ENCODE measurements at places on chromosomes 2 and 18.
A peak's percentile ranks its signal among the peaks of the same experiment; 100 is the strongest.

DNA sequence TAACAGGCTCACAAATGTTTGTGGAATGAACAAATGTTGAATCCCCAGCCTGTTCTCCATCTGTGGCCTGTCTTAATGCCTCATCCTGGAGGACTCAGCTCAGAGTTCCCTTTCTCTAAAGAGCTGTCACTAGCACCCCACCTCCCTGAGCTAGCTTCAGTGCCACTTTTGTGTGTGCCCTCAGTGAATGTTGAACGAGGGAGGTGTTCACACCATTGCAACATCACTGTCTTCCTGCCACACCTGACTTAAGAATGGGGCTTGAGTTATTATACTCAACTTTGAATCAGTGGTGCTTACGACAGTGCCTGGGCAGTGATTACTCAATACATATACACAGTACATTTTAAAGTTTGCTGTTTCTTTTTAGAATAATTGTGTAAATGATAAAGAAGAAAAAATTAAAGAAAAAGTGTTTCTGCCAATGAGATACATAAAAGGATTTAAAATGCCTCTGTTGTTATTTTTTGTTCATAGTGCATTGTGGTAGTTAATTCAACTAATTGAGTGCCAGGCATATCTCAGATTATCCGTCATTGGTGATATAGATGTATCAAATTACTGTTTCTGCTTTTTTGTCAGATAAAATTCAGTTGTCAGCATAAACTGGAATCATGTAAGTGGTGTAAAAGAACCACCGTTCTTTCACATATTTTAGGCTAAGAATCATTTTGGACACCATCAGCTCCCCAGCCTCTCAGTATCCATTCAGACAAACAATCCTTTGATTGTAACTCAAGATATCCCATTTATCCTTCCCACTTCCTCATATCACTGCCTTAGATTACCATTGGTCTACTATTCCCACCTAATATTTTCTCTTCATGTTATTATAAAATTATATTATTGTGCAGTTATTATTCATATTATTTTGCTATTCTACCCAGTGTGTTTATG is 304.7 kb downstream of the PTPRM start:
- DNase-seq: no peak

- no peak for DNase-seq
Observed at GRCh38 chr2:84223191-84223590, 235.9 kb downstream of the SUCLG1 start.

DNA sequence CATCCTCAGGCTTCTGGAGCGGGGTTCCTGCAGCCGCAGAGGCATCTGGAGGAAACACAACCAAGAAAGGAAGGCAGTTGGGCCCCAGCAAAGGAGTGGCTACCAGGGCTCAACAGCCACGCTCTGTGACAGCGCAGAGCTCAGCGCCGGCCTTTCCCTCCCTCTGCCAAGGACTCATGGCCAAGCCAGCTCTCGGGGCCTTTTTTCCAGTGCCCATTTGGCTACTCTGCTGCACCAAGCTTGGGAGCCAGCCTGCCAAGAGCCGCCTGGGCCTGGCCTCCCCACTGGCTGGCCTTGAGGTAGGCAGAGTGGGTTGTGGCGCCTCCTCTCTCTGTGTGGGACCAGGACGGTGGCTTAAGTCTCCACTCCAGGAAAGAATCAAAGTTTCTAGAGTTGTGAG is 7.2 kb upstream of the CCDC74A start:
- DNase-seq: no peak

GRCh38 chr2:179049546-179050311 is at the start of gene CCDC141:
CCDC141 (minus strand) TSS chr2:179050137; CDS start chr2:179049941, 196 bp downstream.
- DNase-seq: no peak

GRCh38 chr18:62781893-62782292 is 66.6 kb downstream of the PHLPP1 start:
- DNase-seq: no peak

- no peak for DNase-seq
Observed at GRCh38 chr18:42773870-42774269, 341.6 kb downstream of the RIT2 start.

DNA sequence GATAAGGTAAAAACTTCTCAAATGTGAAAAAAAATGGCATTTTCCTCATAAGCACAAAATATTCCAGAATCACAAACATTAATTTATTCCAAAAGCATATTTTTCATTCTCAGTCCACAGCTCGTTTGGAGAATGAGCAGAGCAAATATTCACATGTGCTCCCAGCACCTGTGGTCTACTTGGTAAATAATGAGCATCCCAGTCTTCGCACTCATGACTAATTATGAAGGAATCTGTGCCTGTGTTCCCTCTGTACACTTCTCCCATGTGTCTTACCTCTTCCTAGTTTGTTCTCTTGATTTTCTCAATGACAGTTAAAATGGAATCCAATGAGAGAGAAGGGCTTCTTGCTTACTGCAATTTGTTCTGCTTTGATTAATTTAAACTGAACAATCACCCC is 671.0 kb upstream of the SOX11 start:
- no peak for DNase-seq

GRCh38 chr2:220309215-220309614 is 681.8 kb downstream of the SLC4A3 start:
- DNase-seq: no peak

DNA sequence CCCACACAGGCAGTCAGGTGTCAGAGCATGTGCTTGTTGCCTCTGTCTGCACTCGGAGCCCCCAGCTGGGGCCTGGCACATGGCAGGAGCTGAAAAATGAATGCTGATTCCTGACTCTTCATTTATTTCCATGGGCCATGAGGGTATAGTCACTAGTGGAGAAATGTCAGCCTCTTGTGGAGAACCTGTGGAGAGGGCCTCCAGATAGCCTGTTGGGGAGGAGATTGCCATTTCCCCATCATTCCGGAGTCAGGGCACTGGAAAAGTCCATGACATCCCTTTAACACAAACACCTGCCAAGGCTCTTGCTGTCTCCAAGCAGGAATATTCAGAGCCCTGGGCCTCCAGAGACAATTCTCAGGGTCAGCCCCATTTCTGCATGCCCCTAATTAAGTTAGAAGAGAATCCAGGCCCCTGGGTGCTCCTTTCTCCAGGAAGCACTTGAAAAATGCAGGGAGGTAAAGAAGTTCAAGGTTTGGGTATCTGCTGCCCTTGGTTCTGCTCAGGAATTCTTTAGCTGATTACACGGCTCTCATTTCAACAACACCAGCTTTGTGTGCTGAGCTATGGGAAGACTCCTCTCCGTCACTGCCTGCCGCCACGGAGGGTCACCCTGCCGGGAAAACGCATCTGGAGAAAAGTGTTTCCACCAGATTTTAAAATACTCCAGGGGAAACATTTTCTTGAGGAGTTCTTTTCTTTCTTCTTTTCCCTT is 311.3 kb downstream of the MYCN start:
- DNase-seq: no peak

- peak; percentile 38 for DNase-seq
Observed at GRCh38 chr2:237700512-237701032, 73.2 kb downstream of the LRRFIP1 start.

GRCh38 chr2:206442474-206442832 is 879 bp upstream of the ADAM23 start:
- no peak for DNase-seq

DNA sequence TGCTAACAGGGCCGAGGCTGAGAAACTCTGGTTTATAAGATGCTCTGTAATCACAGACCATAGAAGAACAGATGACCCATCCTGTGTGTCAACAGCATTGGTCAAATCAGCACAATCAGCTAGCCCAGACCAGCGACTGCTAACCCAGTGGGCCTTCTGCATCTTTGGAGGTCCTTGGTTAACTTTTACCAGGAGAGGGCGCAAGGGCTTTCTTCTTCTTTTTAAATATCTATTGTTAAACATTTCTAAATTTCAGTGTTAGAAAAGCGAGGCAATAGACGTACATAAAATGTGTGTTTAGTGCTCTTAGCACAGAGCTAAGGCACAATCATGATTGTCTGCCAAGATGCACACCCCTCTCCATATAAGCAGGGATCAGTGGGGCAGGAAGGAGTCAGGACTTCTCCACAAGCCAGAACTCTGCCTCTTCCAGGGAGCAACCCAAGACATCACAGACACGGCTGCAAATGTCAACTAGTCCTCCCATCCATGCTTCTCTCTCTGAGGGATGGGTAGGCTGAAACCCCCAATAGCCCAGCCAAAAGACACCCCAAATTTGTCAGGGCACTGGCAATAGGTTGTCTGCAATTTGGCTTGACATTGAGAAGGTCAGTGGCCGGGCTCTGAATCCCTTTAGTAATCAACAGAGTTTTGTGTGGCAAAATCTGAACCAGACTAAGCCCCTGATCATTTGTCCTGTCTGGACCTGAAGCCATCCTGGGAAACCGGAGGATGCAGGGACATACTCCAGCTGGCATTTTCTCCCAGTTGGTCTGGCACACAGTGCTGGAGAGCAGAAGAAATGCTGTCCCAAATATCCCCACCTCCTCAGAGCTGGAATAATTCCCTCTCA is 188.2 kb downstream of the BCL2 start:
- DNase-seq: peak; percentile 52

DNA sequence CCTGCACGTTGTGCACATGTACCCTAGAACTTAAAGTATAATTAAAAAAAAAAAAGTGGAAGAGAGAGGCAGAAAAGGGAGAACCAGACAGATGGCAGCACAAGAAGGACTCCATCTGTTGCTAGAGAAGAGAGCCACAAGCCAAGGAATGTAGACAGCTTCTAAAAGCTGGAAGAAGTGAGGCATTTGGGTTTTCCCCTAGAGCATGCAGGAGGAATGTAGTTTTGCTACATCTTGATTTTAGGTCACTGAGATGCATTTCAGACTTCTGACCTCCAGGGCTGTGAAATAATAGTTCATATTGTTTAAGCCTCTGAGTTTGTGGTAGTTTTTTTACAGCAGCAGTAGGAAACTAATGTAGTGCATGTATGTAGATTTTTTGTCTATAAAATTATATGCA is 46.0 kb downstream of the CAVIN2 start:
- DNase-seq: no peak

DNA sequence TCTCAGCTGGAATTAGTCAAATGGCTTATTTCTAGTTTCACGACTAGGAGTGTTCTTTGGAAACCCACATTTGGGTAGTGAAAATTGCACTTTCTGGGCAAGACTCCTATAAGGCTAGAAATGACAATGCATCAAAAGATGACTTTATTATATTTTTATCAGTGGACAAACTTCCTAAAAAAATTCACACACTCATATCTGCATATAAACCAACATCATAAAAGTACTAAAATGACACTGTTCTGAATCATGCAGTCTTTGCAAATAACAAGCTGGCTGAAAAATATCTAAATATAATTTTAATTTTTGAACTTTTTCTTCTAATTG is 17.6 kb downstream of the MXD1 start:
- no peak for DNase-seq

GRCh38 chr2:158114516-158114915 is 12.8 kb downstream of the UPP2 start:
- no peak for DNase-seq

GRCh38 chr2:150060341-150060740 is 427.1 kb downstream of the RND3 start:
- DNase-seq: no peak

DNA sequence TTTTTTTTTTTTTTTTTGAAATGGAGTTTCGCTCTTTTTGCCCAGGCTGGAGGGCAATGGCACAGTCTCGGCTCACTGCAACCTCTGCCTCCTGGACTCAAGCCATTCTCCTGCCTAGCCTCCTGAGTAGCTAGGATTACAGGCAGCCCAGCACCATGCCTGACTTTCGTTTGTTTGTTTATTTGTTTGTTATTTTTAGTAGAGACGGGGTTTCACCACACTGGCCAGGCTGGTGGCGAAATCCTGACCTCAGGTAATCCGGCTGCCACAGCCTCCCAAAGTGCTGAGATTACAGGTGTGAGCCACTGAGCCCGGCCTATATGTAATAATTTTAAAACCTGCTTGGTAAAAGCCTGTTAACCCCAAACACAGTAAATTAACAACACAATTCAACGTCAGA is 435.7 kb downstream of the LRRTM4 start:
- no peak for DNase-seq

DNA sequence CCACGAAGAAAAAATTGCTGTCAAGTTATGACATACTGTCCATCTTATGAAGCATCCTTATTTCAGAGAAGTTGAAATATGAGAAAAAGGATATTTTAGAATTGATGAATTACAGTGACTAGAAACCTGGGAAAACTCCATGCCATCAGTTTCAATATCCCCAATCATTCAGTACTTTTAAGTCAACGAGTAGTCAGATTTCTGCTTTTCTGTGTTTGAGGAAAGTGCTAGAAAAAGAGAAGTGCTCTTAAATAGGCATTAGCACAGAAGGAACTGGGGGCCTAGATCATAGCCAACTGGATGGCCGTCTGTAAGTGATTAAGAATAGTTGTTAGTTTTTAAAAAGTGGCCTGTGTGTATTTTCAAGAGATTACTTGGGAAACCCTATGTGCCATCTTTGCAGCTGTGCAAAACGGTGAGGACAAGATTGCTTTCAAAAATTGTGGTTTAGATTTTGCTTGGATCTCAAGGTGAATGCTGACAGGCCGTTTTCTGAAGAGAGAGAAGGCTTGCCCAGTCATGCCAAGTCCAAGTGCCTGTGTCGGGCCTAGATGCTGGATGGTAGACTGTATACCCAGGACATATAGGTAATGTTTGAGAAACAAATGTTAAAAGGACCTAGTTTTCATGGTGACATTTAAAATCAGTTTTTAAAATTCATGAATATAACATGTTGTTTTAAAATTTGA is 5.1 kb downstream of the NEDD4L start:
- DNase-seq: no peak

DNA sequence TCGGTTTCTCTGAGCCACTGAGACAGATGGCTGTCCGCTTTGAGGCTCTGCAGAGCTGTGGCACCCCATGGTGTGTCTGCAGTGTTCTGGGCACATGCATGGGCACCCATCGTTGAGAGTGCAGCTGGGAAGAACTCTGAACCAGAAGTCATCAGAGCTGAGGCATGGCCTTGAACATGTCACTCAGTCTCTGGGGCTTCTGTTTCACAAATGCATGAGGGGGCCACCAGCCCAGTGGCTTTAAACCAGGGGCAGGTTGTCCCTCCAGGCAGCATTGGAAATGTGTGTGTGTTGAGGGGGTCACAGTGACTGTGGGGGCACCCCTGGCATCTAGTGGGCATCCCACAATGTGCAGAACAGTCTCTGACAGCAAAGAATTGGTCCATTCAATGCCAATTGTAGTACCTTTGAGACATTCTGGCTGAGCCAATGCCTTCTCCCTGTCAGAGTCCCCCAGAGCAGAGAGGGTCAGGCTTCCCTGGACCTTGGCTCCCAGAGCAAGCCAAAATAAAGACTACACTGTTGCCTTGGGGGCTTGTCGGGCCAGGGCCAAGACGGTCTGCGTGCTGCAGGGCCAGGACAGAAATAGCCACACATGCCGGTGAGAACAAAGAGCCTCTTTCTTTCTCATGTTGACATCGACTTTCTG is 9.3 kb upstream of the PSMD1 start:
- DNase-seq: no peak

GRCh38 chr2:99659874-99660273 is 170.1 kb upstream of the REV1 start:
- no peak for DNase-seq

- no peak for DNase-seq
Observed at GRCh38 chr2:112621790-112622527, 23.8 kb upstream of the SLC20A1 start.

GRCh38 chr2:6878549-6878948 is 972 bp downstream of the RSAD2 start:
- no peak for DNase-seq

Data from DND-41 (cell line).